Stimulated activated CD8-positive, alpha-beta memory T cell treated with anti-CD3 and anti-CD28 coated beads, Interleukin-15, amount 100 ng/mL, for 24 hours (primary cell): ENCODE measurements at places on chromosomes 1 and 21.

DNA sequence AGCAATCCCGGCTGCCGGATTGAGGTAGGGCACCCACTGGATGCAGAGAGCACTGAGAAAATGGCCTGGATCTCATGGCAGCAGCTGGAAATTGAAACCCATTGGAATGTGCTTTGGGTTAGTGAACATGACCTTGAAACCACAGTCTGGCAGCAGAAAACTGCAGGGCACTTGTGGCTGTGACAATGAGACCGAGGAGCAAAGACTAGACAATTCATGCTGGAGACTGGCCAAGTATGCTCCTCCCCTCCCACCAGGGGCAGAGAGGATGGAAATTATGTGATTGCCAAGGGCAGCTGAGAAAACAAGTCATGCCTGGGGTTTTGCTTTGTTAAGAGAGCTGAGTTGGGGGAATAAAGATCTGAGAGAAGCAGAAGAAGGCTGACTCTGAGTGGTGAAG lies 60.7 kb downstream of the ZNF697 start:
- no peak for DNase-seq

DNA sequence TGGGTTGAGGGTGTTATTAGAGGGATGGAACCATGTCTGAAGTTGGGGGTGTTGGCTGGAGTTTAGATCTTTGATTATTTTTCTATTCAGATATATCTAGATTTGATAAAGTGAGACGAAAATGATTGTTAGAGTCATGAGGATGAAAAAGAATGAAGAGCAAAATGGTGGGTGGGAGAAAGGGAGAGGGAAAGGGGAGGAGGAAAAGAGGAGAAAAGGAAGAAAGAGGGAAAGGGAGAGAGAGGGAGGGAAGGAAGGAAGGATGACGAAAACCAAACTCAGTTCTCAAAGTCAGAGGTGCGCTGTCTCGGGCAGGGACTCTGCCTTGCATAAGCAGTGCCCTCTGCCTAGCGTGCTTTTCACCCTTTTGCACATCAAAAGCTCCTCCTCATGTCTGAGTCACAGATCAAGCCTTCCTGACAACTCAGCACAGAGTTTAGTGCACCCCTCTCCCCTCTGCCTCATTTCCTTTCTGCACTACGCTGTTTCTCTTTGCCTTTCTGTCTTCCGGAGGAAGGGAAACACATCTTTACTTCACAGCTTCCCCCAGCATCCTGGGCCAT lies 225.8 kb upstream of the PROX1 start:
- DNase-seq, result no peak

DNA sequence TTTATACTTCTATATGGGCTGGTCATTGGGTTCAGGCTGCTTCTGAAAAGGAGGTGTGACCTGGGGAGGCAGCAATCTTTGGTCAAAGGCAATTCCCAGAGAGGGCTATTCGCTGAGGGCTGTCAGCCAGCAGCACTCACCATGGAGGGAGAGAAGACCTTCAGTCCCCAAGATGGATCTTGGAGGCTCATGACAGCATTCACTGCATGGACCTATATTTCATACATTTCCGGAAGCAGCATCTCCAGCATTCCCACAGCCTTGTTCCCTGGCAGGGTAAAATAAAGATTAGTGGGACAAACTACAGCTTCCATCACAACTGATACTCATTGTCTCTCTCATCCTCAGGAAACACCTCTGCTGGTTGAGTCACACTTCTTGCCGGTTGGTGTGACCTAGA lies 146.6 kb downstream of the CNIH3 start:
- DNase-seq, result no peak

- no peak for DNase-seq
These were observed 138.6 kb upstream of the NGF start for GRCh38 chr1:115476616-115477015.

GRCh38 chr1:14222086-14222485 lies 376.4 kb upstream of the KAZN start:
- DNase-seq, result no peak

DNA sequence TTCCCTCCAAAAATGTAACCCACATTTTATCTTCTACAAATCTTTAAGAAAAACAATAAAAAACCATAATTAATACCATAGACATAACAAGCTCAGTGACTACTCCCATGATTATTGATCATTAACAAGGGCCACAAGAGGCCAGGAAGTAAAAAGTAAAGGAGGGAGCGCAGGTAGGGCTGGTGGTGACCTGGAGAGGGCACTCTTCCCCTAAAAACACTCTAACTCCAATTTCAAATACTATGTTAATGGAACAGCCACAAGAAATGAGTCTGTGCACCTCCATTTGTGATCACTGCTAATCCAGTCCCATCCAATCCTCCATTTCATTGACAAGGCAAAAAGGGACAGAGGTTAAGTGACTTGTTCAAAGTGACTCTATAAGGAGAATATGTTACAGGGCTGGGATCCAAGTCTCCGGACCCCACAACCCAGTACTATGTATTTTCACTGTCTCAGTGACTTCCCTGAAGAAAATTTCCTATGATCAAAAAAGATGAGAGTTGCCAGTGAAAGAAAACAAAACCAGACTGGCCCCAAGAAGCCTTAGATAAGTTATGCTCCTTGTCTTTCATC lies 41.2 kb upstream of the CFAP298 start:
- DNase-seq, result no peak

DNA sequence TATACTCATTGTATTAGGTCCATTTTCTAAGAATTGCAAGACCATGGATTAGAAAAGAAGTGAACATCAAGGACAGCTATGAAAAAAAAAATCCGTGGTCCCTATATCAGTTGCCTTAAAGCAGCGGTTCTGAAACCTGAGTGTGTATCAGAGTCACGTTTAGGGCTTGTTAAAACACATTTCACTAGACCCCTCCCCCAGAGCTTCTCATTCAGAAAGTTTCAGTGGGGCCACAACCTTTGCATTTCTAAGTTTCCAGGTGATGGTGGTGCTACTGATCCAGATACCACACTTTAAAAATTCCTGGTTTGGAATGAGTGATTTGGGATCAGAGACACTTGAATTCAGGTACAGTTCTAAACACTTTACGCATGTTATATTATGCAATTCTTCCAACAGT lies 96.1 kb upstream of the PRMT6 start:
- no peak for DNase-seq

- DNase-seq, result no peak
These were observed 9.1 kb downstream of the SMAP2 start for GRCh38 chr1:40382601-40383000.

DNA sequence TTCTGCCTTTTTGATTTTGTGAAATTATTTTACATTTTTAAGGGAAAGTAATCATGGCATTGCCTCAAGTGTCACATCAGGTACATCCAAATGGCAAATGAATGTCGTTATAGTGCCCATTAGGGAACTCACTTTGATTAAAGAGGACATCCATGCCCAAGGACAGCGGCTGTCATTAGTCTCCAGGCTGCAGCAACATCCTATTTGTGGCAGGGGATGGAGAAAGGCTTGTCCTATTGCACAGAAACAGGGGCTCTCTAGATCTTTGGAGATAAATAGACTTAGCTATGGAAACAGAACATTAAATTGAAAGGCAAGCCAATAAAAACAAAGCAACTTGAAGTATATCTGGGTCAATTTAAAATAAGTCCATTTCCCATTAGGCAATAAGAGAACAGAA lies 439.3 kb downstream of the NEGR1 start:
- DNase-seq, result no peak

- peak; percentile 9 for DNase-seq
These were observed 43.3 kb downstream of the TP73 start for GRCh38 chr1:3695326-3696217.

DNA sequence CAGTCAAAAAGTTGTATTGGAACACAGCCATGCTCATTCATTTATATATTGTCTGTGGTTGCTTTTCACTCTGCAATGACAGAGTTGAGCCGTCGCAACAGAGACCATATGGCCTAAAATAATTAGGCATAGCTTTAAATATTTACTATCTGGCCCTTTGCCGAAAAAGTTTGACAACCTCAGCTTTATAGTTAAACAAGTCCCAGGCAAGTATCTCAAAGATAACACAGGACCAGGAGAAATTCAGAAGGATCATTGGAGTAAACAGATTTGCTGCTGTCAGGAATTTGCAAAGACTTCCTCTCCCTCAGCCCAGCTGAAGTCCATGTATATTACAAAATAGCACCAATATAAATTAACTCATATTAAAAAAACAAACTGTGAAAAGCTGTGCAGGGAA lies 34.4 kb downstream of the NID1 start:
- no peak for DNase-seq

DNA sequence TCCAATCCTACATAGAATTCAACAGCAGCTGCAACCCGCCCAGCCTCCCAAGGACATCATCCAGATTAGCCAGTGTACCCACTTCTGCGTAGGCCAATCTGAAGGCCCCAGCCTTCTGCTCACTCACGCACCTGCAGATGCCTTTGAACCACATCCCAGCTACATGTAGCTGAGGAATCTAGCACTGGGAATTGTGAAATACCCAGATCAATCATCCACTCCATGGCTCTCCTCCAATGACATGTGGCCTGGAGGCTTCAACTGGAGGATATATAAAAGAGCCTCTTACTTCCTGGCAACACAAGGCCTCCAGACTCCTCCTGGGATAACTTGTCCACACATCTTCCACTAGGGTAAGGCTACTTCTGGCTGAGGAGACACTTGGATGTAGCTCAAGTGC lies at the start of gene LCE6A:
Gene LCE6A, plus strand, starts transcription at position 301 of the 400 bp plus-strand sequence. CDS start 665 bp downstream, outside the sequence.
- no peak for DNase-seq

GRCh38 chr1:231629132-231629531 lies 2.5 kb downstream of the DISC1 start:
- no peak for DNase-seq

- no peak for DNase-seq
These were observed 82.8 kb downstream of the CD247 start for GRCh38 chr1:167435484-167435883.

GRCh38 chr1:179169616-179170467 lies 59.6 kb downstream of the ABL2 start:
- DNase-seq, result no peak

- DNase-seq, result no peak
These were observed 100.3 kb downstream of the CACNA1E start for GRCh38 chr1:181583598-181583997.

- no peak for DNase-seq
These were observed 19.5 kb downstream of the KCNJ6 start for GRCh38 chr21:37896788-37897187.

DNA sequence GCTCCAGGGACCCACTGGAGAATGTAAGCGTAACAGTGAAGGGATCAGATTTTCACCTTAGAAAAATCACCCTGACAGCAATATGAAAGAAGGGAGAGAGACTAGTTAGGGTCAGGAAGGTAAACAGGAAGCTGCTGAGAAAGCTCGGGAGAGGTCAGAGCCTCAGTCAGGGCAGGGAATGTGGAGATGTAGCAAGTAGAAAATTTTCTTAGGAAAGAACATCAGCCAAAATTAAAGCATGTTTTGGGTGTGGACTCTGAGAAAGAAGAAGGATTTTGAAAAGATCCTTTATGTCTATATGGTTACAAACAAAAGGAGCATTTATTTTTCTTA lies 16.7 kb upstream of the ERICH3 start:
- no peak for DNase-seq

- no peak for DNase-seq
These were observed 38.8 kb upstream of the VAMP3 start for GRCh38 chr1:7732331-7732730.

- no peak for DNase-seq
These were observed 23.3 kb upstream of the TNNI1 start for GRCh38 chr1:201444792-201445191.

GRCh38 chr1:14603645-14604044 lies 5.2 kb downstream of the KAZN start:
- DNase-seq, result no peak
